ENCODE measurements at places on chromosomes 12 and 14. TPM values are rescaled to one million over a fixed set of nuclear protein-coding genes. Genes with fewer than 3 reads are reported as not detected.

DNA sequence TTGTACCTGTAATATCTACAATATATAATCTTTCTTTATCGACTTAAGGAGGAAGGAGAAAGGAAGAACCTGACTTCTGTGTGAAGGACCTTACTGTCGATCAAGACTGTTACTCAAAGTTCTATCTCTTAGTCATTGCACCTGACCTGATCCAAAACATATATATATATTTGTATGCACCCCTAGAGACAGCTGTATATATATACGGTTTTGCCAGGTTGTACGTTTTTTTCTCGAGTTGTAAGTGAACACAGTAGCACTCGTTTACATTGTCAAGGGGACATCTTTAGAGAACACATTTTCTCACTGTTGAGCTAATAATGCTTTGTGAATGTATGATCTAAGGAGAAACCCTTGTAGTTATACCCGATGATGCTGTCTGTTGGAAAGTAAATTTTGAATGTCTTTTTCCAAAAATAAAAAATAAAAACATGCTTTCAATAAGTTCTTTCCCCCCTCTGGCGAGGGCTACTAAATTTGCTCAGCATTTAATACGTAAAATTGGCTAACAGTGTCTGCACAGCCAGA, 536 bp upstream of the SLC35E3 start:
- peak overlapping the region; percentile 79 for H3K27ac ChIP-seq
- H3K4me3 ChIP-seq: peak overlapping the region; percentile 98
- DNase-seq: no peak
- peaks cover 7% of the 10 kb centered on the region for H3K4me1 ChIP-seq

- no peak overlapping the region for H3K4me3 ChIP-seq
- no peak for DNase-seq
- H3K27me3 ChIP-seq: no peaks in the 10 kb centered on the region
- no peak overlapping the region for H3K27ac ChIP-seq
- H3K36me3 ChIP-seq: no peaks in the 10 kb centered on the region
Measured at GRCh38 chr14:67911562-67911961, 92.0 kb downstream of the RAD51B start.

DNA sequence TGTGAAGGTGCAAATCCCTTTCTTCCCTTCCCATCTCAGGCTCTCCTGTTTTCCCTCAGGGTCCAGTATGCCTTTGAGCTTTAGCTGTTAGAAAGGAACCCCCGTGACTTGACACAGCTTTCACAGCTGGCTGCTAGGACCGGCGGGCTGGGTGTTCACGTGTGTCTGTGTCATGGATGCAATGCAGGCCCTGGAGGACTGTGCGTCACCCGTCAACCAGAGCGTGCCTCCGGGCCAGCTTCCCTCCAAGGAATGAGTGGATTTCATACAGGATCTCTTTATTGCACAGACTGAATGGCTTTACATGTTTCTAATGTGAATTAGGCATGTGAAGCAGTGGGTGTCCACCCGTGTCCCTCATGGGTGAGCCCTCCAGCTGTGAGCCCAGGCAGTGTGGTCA, 77.4 kb downstream of the AACS start:
- no peak overlapping the region for H3K27ac ChIP-seq
- no peaks in the 10 kb centered on the region for H3K27me3 ChIP-seq
- DNase-seq: no peak
- no peaks in the 10 kb centered on the region for H3K4me1 ChIP-seq

DNA sequence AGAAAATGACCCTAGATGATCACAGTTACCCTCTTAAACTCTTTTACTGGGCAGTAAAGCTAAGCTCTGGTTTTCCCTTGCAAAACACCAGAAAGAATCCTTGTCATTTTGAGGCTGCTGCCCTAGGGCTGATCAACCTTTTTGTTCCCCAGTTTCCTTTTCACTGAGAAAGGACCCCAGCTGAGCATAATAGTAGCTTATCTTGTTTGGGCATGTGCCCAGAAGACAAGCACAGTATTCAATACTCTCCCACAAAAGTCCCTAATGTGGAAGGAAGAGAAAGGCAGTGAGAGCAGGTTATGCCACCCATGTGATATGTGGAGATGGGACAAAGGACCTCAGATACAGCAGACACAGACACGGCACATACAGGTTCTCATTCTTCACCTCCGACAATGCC, 332.6 kb upstream of the TMPO start:
- H3K36me3 ChIP-seq: no peaks in the 10 kb centered on the region
- H3K4me3 ChIP-seq: no peak overlapping the region
- H3K4me1 ChIP-seq: no peaks in the 10 kb centered on the region
- DNase-seq: no peak

- H3K4me1 ChIP-seq: no peaks in the 10 kb centered on the region
- DNase-seq: no peak
- H3K27me3 ChIP-seq: no peaks in the 10 kb centered on the region
- no peak overlapping the region for H3K4me3 ChIP-seq
- H3K27ac ChIP-seq: no peak overlapping the region
Measured at GRCh38 chr14:74962046-74962445, 6.6 kb upstream of the PGF start.

GRCh38 chr12:103944964-103945363, 14.8 kb downstream of the HSP90B1 start:
- no peak overlapping the region for H3K27ac ChIP-seq
- peaks cover 70% of the 10 kb centered on the region for H3K36me3 ChIP-seq
- no peaks in the 10 kb centered on the region for H3K27me3 ChIP-seq
- H3K4me1 ChIP-seq: no peaks in the 10 kb centered on the region
- no peak overlapping the region for H3K4me3 ChIP-seq

DNA sequence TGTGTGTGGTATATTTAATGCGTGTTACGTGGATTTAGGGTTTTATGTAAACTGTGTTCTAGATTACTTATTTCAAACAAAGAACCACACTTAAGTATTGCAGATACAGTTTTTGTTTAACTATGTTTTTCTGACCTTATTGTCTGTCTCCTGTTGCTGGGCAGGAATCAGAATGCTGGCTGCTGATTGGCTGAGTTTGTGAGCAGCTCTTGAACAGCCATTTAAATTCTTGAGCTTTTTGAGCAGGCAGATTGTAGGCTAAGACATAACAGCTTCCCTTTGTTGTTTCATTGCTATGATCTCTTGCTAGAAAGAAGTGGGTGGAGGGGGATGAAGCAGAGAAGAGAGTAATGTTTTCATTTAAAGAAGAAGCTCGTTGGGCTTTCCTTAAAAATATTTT, 52.2 kb downstream of the ATF7IP start:
- H3K4me1 ChIP-seq: peaks cover 50% of the 10 kb centered on the region
- H3K4me3 ChIP-seq: no peak overlapping the region
- peak overlapping the region; percentile 58 for H3K27ac ChIP-seq
- H3K27me3 ChIP-seq: no peaks in the 10 kb centered on the region
- DNase-seq: no peak
- peaks cover 11% of the 10 kb centered on the region for H3K36me3 ChIP-seq

DNA sequence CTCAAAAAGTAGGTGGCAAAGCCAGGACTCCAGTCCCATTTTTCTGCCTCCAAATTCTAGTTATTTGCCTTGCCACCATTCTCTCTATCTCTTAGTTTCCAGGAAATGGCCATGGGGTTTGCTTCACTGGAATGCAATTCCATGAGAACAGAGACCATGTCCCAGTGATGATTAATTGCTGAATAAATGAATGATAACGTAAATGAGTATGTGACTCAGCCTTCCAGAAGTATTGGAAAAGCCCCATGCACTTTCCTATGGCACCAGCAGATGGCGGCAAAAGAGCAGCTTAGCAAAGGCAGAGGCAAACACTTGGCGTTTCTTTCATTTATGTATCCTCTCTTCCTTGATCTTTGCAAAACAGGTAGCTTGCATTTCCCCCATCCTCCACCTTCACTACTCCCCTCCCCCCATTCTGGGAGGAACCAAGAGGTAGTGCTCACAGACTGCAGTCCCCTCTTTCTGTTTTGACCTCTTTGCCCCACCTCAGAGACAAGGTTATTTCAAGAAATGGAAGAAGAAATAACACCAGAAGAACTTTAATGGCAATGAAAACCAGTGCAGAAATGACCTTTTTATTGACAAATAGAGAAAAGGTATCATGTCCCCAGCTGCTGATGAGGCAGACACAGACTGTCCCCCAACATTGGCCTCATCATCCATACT, 21.3 kb downstream of the TBX3 start:
- no peak overlapping the region for H3K4me3 ChIP-seq
- no peaks in the 10 kb centered on the region for H3K27me3 ChIP-seq
- H3K27ac ChIP-seq: no peak overlapping the region
- H3K36me3 ChIP-seq: no peaks in the 10 kb centered on the region
- DNase-seq: peak; percentile 33

DNA sequence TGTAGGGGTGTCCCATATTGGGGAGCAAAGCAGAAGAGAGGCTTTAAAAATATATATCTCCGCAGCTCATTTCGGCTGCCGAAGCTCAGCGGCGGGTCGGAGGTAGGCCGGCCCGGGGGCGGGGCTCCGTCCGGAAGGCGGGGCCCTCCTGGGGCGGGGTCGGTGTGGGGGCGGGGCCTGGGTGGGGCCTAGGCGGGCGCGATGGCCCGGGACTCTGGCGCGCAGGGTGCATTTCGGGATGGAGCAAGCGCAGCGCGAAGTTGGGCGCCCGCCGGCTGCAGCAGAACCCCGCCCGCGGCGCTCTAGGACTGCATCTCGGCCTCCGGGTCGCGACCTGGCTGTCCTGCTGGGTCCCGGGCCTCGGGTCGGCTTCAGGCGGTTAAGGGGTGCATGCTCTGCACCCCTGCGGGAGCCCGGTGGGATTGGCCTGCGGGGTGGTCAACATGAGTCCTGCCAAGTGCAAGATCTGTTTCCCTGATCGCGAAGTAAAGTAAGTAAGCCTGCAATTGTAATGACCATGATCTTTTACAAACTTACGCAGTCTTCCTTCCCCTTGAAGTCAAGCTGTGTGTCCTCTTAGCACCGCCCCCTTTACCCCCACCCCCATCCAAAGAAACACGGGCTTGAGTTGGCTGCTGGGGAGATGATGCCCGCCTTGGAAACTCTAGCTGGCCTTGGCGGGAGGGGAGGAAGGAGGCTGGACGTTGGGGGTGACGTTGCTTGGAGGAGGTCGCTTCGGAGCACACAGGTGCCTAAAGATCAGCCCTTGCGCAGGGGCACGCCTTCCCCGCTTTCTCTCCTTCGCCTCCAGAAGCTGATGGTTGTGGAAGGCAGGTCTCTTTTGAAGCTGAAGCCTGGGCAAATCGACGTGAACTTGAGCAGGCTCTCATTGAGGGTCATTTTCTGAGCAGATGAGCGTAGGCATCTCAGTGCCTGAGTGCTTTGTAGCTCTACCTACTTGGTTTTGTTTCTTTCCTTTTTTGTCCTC, 38.4 kb downstream of the ACACB start:
- H3K36me3 ChIP-seq: no peaks in the 10 kb centered on the region
- H3K4me1 ChIP-seq: peaks cover 5% of the 10 kb centered on the region
- DNase-seq: peak; percentile 76
- no peaks in the 10 kb centered on the region for H3K27me3 ChIP-seq

DNA sequence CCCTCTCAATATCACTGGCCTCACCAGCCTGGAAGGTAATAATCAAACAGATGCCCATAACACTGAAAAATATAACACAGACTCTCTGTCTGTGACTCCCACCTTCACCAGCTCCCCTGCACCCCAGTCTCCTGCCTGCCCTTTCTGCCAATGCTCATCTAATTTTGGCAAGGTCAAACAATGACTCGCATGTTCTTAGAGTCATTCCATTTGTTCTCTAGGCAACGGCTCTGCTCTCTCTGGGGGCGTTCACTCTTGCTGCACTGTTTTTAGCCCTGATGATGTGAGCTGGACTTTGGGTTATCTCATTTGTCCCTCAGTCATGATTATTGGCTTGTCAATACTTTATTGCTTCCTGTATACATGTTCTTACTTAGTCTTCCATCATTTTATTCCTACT, 691.8 kb downstream of the FLRT2 start:
- no peaks in the 10 kb centered on the region for H3K4me1 ChIP-seq
- H3K27me3 ChIP-seq: no peaks in the 10 kb centered on the region
- no peak overlapping the region for H3K27ac ChIP-seq

- H3K4me3 ChIP-seq: no peak overlapping the region
- no peaks in the 10 kb centered on the region for H3K4me1 ChIP-seq
- H3K27ac ChIP-seq: no peak overlapping the region
- no peak for DNase-seq
Measured at GRCh38 chr12:82970614-82971013, 283.9 kb downstream of the TMTC2 start.

- no peak overlapping the region for H3K27ac ChIP-seq
- H3K4me1 ChIP-seq: no peaks in the 10 kb centered on the region
- H3K36me3 ChIP-seq: no peaks in the 10 kb centered on the region
- H3K4me3 ChIP-seq: no peak overlapping the region
- no peaks in the 10 kb centered on the region for H3K27me3 ChIP-seq
Measured at GRCh38 chr12:72282721-72283120, 10.6 kb downstream of the TRHDE start.

Gene CCDC59
- total RNA-seq: 68.6 TPM

Gene NFE2
- not detected for total RNA-seq

Gene TMCC3
- total RNA-seq: 0.10 TPM

Gene FKBP3
- total RNA-seq: 40.4 TPM

Gene CCDC177
- not detected for total RNA-seq

Gene LRFN5
- not detected for total RNA-seq

Gene NT5DC3
- 3.9 TPM for total RNA-seq

Gene RTL1
- total RNA-seq: not detected

Gene DEPDC4
- 1.3 TPM for total RNA-seq
